ENCODE measurements at places on chromosomes 2 and 18.

DNA sequence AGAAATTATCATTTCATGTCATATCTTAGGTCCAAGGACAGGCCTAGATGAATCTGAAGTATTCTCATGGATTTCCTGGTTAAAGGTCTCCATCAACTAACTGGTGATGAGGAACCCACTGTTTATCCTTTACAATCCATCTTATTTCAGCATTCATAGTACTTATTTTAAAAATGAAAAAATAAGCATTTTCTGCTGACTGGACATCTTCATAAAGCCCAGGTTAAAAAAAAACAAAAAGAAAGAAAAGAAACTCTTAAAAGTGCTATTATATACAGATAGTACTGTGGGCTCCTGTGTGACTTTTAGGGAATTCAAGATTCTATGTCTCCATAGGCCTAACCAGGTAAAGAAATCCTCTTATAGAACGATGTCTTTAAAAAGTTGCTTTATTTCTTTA, 7.1 kb downstream of the ERBB4 start:
- no peak for DNase-seq

- no peak for DNase-seq
These were observed 96.7 kb downstream of the ZNF516 start for GRCh38 chr18:76398295-76398694.

- DNase-seq, result no peak
These were observed 56.5 kb upstream of the TWIST2 start for GRCh38 chr2:238791354-238791753.

- no peak for DNase-seq
These were observed 1543.5 kb upstream of the ACVR2A start for GRCh38 chr2:146301287-146301686.

DNA sequence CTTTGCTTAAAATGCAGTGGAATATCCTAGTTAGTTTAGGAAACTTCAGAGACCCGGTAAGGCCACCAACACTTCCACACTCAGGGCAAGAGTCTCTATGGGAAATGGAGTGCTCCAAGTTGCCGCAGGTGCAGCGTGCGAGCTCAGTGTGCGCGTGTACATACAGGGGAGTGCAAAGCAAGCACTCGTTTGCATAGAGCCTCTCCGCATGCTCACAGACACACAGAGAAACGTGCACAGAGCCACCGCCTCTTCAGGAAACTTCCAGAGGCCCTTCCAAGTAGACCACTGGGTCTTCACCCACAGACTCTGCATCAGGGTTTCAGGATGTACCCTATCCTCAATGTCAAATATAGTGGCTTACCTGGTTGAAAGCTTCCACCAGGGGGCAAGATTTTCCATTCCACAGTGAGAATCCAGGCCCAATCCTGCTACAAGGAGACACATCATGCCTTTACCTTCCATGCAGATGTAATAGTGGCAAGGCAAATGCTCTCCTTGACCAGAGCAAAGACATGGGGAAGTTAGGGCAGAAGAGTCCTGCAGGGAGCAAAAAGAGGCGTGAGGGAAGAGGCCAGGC, 513.0 kb upstream of the MYT1L start:
- no peak for DNase-seq

DNA sequence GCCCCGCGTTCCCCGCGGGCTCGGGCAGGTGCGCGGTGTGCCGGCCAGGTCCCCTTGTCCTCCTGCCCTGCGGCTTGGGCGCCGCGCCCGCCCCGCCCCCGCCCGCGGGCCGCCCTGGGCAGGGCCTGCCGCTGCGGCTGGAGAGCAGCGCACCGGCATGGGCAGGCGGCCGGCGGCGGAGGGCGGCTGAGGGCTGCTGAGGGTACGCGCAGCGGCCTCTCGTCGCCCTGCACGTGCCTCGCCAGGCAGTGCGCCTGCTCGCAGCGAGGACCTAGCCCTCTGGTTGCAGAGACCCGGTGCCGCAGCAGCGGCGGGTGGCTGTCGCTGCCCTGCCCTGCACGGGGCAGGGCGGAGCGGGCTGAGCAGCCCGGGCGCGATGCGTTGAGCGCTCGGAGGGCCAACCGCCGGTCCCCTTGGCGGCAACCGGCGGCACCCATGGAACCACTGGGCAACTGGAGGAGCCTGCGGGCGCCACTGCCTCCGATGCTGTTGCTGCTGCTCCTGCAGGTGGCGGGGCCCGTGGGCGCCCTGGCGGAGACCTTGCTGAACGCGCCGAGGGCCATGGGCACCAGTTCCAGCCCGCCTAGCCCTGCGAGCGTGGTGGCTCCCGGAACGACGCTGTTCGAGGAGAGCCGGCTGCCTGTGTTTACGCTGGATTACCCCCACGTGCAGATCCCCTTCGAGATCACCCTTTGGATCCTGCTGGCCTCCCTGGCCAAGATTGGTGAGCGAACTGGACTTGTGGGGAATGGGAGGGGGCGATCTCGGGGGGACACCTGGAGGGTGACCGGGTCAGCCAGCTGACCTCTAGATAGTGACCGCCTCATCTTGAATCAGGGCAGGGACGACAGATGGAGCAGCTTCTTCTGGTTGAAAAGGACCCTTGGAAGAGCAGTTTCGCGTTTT, at the start of gene SLC9A2:
Gene SLC9A2 (plus strand): TSS at position 140 of the 906 bp plus-strand sequence. CDS start 296 bp downstream, at position 436.
- no peak for DNase-seq

GRCh38 chr2:194526121-194526520, 1130.9 kb upstream of the SLC39A10 start:
- no peak for DNase-seq

DNA sequence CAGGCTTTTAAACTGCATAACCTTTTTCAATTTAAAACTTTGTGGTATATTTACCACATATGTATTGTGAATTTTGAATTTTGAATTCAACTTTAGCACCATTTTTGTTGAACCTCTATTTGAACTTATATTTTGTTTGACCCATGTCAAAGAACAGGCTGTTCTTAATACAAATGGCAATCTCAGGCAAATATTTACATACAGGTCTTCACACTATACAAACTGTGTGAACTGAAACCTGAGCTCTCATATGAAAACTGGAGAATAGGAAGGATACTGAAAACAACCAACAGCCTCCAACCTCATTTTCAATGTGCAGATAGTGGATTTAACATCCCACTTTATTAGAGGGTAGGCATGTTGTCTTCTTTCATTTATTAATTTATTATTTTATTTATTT, 491.8 kb downstream of the KCNJ3 start:
- no peak for DNase-seq

DNA sequence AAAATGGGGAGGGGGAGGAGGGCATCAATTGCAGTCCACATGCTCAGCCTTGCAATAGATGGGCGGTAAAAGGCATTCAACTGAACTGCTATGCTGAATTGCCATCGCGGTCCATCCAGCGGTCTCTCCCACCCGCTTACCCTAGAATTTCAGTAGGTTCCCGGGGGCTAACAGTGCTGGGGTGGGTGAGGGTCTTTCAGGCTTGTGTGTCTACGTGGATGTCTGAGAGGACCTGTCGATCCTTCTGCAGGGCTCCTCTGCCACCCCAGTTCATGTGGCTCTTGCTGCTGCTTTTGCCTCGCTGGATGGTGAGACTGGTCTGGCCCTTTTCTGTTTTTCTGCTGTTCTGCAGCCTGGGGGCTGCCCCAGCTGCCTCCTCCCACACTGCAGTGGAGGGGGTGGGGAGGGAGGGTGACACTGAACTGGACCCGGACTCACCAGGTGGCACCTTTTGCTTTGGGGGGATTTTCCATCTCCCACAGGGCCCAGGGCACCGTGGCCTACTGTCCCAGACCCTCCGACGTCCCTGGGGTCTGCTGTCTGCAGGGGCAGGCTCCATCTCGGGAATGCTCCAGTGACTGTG, 14.1 kb downstream of the ACKR3 start:
- DNase-seq, result no peak

- DNase-seq, result no peak
These were observed 26.4 kb downstream of the SKA1 start for GRCh38 chr18:50401295-50401694.

DNA sequence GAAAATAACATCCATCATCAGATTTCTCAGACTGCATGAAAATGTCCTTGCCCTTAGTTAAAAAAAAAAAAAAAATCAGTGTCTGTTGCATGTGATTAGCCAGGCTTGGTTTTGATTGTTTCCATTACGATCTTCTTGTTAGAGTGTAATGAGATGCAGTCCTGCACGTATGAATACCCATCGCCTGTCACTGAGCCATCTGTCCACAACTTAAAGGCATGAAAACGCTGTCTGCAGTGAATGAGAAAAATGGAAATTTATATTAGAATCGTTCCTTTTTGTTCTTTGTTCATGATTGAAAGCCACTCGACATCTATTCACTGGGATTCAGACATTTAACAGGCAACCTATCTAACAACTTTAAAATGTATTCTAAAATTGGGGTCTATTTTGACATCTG, 521.7 kb upstream of the SPHKAP start:
- no peak for DNase-seq

DNA sequence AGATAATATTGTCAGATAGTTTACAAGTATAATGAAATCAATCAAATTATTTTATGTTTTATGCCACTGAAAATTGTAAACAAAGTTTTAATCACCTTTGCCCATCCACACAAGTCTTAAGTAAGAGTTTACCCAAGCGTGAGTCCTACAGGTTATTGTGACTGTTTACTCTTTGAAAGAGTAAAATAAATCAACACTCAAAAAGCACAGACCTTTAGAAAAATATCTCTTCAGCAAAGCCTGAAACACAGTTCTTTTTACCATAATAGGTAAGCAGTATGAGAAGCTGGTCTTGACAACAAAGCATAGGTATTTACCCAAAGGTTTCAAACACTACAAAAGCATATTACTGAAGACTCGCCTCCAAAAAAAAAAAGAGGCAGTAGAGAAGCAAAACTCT, 3.7 kb downstream of the ROCK2 start:
- DNase-seq, result no peak

DNA sequence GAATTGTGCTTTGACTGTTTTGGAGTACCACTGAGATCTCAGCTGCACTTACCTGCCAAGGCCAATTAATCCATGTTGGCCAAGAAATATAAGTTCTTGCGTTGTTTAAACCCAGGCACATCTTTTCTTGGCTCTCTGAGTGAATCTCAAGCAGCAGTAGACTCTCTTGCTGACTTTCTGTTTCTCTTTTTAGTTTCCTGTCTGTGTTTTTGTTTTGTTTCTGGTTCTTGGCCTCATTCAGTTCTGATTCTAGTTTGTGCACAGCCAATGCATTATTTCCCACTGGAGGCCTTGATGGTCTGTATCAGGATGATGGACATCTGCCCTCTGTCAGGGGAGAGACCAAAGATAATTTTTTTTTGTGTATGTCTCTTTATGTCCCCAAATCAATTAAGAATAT, 379.4 kb downstream of the CDH2 start:
- DNase-seq, result no peak

- no peak for DNase-seq
These were observed 695 bp upstream of the SCYGR2 start for GRCh38 chr2:227597998-227598397.

GRCh38 chr2:25664183-25664964, 9.0 kb downstream of the DTNB start:
- no peak for DNase-seq

GRCh38 chr18:55250768-55251173, 291.5 kb upstream of the CCDC68 start:
- DNase-seq, result no peak

- DNase-seq, result no peak
These were observed 201.0 kb downstream of the CAMKMT start for GRCh38 chr2:44562737-44563136.

DNA sequence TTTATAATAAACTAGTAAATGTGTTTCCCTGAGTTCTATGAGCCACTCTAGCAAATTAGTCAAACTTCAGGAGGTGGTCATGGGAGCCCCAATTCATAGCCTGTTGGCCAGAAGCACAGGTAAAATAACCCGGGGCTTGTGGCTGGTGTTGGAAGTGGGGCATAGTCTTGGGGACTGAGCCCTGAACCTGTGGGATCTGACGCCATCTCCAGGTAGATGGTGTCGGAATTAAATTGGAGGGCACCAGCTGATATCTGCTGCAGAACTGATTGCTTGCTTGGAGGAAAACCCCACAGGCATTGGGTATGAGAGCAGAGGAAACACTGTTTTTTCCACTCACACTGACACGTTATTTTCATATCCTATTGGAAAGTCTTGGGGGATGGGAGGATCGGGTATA, 14.1 kb downstream of the NMS start:
- DNase-seq, result no peak

DNA sequence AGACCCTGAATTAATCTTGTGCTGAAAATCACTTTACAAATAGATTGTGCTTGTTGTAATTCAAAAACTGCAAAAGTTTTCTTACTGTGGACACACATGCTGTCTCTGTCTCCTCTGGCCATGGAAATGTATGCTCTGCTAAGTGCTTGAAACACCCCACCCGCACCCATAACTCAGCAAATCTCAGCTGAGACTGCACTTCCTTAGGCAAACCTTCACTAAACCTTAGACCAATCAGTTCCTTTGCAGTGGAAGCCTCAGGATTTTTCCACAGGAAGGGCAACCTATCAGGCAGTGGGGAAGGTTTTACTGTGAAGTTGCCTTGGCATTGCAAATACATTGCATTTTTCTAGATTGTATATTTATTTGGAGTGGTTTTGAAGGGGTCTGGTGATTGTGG, 62.2 kb upstream of the PLA2R1 start:
- DNase-seq, result no peak

DNA sequence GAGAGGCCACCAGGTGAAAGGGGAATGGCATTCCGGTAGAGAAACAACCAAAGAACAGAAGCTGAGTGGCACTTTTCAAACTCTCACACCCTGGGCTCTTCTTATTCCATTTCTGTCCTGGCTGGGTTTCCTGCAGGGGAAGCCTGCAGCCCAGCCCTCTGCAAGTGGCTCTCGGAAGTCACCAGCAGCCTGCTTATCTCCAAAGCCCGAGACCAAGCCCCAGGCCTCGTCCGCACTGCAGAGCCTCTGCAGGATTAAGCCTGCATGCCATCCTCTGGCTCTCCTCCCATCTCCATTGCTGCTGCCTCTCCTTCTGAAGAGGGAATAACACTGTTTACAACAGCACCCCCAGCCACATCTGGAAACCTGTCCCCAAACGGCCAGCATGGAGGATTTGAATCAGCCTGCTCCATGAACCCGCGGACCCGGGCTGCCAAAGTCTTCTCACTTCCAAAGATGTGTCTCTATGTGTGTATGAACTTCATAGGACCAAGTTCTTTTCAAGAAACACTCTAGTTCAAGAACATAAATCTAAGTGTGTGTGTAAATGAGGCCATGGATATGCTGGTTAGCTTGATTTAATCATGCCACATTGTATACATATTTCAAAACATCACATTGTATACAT, 54.2 kb downstream of the DIPK1C start:
- no peak for DNase-seq

GRCh38 chr2:75646090-75646582, 447 bp upstream of the MRPL19 start:
- no peak for DNase-seq
